ENCODE measurements at places on chromosomes 3 and 15. TPM values are rescaled to one million over a fixed set of nuclear protein-coding genes. Genes with fewer than 3 reads are reported as not detected.

HESX1 gene
- total RNA-seq = 0.80 TPM

CCDC12 gene
- 50.2 TPM for total RNA-seq

GASK1A gene
- total RNA-seq = 2.9 TPM

- no peak for ATAC-seq
Measured at GRCh38 chr3:129013491-129013891, 12.4 kb downstream of the EFCC1 start.

DNA sequence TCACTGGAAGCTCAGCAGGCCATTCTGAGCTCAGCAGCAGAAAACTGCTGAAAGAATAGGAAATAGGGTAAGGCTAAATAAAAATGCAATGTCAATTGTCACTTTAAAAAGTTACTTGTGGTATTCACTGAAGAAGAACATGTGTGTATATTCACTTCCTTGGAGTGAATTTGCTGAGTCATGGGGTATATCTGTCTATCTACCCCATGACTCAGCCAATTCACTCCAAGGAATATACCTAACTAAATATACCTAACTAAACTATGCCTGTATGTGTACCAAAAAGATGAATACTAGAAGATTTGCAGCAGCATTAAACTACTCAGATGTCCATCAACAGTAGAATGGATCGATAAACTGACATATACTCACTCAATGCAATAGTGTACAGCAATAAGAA lies 69.5 kb upstream of the KCNAB1 start:
- ATAC-seq = no peak

GRCh38 chr3:119559441-119559963 lies at the start of gene CD80:
Gene CD80, minus strand, starts transcription at chr3:119559614. Its CDS starts 1,886 bp downstream, at chr3:119557728.
- peak; percentile 81 for ATAC-seq

DNA sequence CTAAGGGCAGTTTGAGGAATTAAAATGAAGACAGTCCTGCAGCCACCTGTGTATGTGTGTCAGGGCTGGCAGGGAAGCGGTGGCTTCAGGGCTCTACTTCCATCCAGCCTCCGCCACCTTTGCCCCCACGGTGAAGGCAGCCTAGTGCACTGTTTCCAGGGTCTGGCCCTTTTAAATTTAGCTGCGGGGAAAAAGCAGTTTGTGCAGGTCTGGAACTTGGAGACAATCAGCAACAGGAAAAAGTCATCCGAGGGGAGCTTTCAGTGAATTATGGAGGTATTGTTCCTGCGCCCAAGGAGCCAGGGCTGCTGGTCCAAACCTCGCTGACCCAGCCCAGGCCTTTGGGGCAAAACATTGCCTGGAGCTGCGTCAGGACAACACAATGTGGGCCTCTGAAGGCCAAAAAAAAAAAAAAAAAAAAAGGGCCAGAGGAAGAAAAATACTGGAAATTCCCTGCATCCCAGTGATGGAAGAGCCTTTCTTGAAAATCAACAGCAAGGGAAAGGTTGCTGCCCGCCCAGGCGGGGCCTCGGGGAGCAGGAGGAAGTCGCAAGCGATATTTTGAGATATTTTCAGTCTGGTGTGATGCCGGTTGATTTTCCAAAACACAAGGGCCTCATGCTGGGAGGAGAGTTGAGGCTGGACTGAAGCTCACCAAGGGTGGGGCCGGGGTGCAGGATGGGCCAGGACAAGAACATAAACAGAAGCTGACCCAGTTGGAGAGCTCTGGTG lies 25.5 kb upstream of the FGD5 start:
- ATAC-seq = no peak

GRCh38 chr3:47714606-47715005 lies 67.1 kb downstream of the SMARCC1 start:
- ATAC-seq = no peak
